ENCODE measurements at places on chromosomes 5 and 9.

DNA sequence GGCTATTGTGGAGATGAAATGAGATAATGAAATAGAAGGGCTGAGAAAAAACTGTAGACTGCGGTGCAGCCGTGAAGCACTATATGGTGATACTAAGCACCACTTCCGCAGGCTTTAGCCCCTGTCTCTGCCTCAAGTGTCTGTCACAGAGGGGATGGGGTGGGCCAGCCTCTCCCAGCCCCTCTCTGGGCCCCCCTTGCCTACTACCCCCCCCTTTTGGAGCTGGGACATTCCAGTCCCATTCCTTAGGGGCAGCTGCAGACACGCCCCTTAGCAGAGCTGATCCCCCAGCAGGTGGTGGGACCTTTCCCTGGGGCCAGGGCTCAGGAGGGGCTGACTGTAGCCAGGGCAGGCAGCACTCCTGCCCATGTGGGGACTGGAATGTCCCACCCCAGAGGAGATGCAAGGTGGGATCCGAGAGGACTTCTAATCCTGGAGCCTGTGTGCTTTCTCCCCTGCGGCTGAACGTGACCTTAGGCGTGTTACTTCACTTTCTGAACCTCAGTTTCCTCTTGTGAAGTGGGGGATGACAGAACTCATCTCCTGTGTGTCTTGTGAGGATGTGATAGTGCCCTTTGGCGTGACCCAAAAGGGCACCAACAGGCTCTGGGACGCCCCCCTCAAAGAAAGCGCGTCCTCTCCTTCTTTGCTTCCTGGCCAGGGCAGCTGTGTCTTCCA lies 1.9 kb downstream of the N4BP3 start:
- DNase-seq, result no peak

- peak; percentile 74 for DNase-seq
Observed at GRCh38 chr9:123268465-123269259, at the start of gene STRBP. Gene STRBP (minus strand): TSS chr9:123268586. CDS start chr9:123184134, 84,452 bp downstream.

GRCh38 chr9:114396558-114397218 lies 8.9 kb upstream of the AKNA start:
- DNase-seq, result no peak

DNA sequence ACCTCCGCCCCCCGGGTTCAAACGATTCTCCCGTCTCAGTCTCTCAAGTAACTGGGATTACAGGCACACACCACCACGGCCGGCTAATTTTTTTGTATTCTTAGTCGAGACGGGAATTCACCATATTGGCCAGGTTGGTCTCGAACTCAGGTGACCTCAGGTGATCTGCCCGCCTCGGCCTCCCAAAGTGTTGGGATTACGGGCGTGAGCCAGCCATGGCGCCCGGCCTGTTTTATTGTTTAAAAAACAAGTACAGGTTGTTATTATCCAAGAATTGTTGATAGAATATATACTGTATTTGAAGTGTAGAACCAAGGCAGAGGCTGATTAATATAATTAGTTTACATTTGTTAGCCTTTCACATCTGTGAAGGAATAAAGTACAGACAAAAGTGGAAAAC lies 8.9 kb downstream of the PARP8 start:
- DNase-seq, result no peak

- no peak for DNase-seq
Observed at GRCh38 chr9:36092509-36093215, 43.9 kb upstream of the GLIPR2 start.

GRCh38 chr5:130280528-130281217 lies 376.4 kb downstream of the CHSY3 start:
- no peak for DNase-seq

- no peak for DNase-seq
Observed at GRCh38 chr9:120531683-120532300, 48.2 kb downstream of the CDK5RAP2 start.

DNA sequence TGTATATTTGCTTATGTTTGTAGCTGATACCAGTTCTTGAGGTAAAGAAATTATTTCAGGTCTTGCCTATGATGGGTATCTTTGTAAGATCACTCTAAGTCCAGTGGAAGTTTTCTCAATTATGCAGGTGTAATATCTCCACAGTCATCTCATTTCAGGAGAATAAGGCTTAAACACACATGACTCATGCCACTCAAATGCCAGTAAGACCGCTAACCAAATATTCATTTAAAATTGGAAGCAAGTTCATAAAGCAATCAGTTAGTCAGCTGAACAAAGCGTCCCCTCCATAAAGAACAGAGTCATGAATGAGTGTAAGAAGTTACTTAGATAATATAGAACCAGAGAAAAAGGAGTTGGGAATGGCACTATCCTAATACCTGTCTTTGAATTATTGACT lies 248.7 kb downstream of the LURAP1L start:
- DNase-seq, result no peak

- peak; percentile 76 for DNase-seq
Observed at GRCh38 chr5:95631991-95632675, 12.2 kb downstream of the GPR150 start.

Data from RCC 7860 (cell line).